NB4 (cell line): ENCODE measurements at places on chromosomes 1 and 21.

DNA sequence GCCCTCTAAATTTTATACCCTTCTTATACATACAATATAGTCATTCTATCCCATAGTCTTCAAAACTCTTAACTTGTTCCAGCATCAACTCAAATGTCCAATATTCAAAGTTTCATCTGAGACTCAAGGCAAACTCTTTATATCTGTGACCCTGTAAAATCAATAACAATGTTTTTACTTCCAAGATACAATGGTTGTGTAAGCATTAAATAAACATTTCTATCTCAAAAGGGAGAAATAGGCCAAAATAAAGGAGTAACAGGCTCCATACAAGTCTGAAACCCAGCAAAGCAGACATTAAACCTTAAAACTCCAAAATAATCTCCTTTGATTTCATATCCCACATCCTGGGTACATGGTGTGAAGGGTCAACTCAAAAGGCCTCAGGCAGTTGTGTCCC, 1299.1 kb downstream of the MRPL39 start:
- no peak for DNase-seq

GRCh38 chr1:223143537-223144248, 645 bp upstream of the TLR5 start:
- DNase-seq = peak; percentile 72

GRCh38 chr1:115336741-115337140, 1.3 kb downstream of the NGF start:
- no peak for DNase-seq

- peak; percentile 4 for DNase-seq
Measured at GRCh38 chr1:92705446-92705845, 79.5 kb downstream of the EVI5 start.

DNA sequence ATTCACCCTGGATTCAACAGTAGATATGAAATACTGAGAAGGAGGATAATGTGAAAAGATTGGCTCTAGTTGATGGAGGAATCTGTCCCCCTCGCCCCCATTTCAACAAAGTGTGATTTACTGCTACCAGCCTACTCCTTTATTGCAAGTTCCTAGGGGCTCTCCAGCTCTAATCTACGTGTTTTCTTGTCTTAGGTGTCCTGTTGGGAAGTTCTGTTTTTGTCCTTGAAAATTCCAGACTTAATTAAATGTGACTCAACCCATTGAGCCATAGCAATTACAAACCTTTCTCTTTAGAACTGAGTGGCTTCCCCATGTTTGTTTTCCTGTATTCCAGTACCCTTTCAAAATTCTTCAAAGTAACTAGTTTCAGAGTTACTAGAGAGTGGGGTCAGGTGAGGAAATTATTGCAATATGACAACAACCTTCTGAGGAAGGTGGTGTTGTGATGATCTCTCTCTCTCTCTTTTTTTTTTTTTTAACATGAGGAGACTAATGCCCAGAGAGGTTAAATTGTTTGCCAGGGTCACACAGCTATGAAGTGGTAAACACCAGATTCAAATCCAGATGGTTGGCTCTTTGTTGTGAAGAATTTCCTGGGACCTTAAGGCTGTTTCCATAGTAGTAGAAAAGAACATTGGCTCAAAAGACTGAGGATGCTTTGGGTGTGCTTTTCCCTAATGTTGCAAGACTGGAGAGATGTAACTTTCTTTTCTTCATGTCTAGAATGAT, 3.5 kb downstream of the RGL1 start:
- DNase-seq = no peak

GRCh38 chr1:236992449-236992848, 11.8 kb downstream of the MT1HL1 start:
- DNase-seq = no peak

- DNase-seq = no peak
Measured at GRCh38 chr1:28796352-28797211, 15.4 kb upstream of the OPRD1 start.

DNA sequence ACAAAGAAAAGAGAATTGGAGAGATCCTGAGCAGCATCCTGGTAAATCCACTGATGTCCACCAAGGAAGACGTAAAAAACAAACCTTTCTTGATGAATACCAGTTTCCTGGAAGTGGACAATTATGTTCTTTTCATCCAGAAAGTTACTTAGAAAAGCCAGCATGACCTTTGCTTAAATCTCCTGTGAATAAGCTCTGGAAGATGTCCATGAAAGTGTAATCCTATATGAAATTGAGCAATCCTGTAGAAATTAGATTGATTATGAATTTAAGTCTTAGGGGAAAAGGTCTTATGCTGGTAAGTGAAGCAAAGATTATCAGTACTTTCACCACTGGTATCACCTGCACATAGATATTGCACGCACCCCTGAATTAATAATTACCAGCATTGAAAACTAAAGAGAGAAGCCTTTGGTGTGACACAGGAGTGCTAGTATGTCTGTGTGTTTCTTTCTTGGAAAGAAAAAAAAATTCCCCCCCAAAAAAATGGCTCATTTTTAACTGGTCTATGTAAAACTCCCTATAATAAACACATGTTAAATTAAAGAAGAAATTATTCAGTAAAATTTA, 164.5 kb upstream of the LHX8 start:
- no peak for DNase-seq

GRCh38 chr21:27306206-27306605, 339.3 kb upstream of the ADAMTS5 start:
- DNase-seq = no peak

DNA sequence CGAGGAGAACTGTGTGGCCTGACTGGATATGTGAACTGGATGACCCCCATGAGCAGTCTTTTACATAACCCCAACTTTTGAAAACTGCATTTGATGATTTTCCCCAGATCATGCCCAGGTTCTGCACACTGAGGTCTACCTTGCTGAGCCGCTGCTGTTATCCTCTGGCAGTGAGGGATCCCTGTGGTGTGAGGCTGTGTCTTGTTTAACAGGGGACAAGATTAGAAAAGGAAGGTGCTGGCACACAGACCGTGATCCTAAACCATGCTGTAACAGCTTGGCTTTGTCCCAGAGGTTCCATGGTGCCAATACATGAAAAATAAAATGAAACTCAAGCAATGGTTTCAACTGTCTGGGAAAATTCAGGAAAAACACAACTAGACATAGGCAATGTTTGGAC, 134.2 kb downstream of the ZZZ3 start:
- DNase-seq = no peak

- no peak for DNase-seq
Measured at GRCh38 chr1:208880433-208881100, 636.4 kb upstream of the PLXNA2 start.

DNA sequence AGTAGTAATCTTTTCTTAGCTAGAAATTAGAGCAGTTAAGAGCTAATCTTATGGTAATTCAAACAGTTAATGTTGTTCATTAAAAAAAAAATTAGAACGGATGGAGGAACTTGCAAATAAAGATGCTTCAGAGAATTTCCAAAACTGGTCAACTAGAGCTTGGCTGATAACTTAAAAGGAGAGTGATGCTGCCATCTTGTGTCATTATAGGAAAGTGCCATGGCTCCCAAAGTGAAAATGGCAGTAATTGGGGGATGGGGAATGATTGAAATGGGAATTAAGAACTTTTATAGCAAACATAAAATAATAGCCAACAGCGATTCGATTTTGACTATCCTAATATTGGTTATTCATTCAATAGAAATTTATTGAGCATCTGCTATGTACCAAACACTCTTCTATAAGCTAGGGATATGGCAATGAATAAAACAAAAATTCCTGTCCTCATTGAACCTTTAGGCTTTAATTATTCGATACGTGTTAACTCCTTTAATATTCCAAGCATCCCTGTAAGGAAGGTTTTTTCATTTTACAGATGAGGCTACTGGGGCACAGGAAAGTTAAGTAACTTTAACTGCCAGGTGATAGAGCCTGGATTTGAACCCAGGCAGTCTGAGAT, 5.7 kb upstream of the PLPP3 start:
- peak; percentile 46 for DNase-seq

DNA sequence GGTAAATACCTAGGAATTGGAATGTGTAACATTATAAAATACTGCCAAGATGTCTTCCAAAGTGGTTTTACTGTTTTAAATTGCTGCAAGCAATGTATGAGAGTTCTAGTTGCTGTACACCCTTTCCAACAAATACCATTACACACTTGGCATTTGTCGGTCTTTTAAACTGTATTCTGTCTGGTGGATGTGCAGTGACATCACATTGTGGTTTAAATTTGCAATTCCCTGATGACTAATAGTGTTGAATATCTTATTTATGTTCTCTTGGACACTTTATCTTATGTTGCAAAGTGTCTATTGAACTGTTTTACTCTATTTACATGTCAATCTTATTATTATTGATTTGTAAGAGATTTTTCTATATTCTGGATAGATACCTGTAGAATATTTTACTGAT, 561.2 kb upstream of the B3GALT2 start:
- no peak for DNase-seq

- DNase-seq = no peak
Measured at GRCh38 chr1:77975386-77975785, 3.5 kb downstream of the FUBP1 start.

- no peak for DNase-seq
Measured at GRCh38 chr21:41719691-41720090, 47.2 kb downstream of the RIPK4 start.

DNA sequence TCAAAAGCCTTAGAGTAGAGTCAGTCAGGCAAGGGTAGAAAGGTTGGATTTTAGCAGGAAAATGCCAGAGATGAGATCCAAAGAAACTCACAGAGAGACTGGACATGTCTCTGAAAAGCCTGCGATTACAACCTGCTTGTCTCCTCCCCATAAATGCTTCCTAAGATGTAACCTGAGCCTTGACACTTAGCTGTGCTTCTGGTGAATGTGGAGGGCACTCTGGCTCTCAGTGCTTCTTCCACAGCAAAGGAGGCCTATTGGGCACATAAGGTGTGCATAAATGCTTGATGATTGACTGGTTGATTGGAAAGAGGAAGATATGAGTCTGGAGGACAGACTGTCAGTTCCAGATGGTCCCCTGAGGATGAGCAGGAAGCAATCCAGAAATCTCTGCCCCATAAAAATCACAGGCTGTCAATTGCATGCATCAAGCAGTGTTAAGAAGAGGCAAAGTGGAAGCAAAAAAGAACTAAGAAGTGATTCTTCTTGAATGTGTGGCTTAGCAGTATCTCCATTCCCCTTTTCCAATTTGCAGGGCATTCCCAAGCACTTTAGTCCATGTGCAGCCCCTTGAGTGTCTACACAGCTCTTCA, 236.2 kb upstream of the RRP15 start:
- no peak for DNase-seq

DNA sequence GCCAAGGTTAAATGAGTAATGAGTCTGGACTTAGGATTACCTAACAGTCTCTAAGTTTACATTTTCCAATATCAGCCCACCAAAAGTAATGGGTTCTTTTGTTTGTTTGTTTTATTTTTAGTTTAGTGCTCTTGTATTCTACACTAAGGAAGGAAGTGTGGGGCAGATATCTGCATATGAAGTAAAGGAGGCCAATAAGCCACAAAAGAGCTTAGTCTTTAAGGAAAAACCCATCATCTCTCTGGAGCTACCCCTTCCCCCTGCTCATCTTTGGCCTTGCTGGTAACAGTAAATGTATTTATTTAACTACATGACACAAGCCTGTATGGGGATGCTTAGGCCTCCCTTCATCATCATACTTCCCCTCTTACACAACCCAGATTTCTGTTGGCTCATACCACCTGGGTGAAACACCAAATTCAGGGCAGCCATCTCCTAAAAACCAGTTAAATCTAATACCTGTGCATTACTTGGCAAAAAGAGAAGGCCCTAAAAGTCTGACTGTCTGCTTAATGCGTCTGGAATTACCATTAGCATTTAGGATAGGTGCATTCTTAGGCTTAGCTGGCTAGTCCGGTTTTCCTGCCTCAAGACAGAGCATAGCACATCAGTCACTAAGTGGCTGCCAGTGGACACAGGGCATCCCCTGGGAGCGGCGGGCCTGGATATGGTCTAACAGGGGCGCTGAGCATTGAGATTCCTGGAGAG, 96.8 kb upstream of the ADGRL2 start:
- no peak for DNase-seq

DNA sequence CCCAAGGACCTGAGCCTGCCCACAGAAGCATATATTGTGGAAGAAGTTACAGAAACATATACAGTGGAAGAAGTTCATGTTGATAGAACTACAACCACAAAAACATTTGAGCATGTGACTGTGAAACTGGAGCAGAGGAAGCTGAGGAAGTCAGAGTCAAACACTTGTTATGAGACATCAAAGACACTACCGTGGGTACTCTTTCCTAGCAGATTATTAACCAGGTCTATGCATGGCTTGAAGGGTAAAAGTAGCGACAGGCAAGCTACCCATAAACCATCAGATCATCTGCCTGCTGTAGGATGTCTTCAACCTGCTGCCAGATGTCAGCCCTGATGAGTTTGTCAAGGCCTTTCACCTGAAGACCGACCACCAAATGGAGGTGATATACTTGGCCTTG, 35.8 kb downstream of the IVNS1ABP start:
- no peak for DNase-seq

DNA sequence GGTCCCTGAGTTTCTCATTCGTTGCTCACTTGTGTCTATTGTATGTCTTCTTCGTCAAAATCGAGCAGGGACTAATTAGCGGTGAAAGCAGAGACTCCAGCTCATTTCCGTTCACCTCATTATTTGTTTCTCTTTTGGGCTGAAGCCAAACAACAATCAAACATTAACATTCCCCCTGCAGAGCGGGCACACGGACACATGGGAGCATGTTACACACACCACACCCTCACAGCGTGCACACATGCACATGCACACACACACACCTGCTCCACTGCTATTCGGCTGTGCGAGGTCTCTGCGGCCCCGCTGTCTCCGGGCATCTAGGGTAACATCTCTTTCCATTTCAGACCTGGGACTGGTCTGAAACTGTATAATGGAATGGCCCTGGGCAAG, 58.5 kb upstream of the LRRC8D start:
- DNase-seq = no peak

GRCh38 chr1:209191262-209191634, 392.3 kb upstream of the CAMK1G start:
- DNase-seq = no peak

GRCh38 chr1:24235921-24236788, 49.1 kb upstream of the IFNLR1 start:
- DNase-seq = no peak

GRCh38 chr21:33870768-33871167, 44.8 kb downstream of the ATP5PO start:
- no peak for DNase-seq

DNA sequence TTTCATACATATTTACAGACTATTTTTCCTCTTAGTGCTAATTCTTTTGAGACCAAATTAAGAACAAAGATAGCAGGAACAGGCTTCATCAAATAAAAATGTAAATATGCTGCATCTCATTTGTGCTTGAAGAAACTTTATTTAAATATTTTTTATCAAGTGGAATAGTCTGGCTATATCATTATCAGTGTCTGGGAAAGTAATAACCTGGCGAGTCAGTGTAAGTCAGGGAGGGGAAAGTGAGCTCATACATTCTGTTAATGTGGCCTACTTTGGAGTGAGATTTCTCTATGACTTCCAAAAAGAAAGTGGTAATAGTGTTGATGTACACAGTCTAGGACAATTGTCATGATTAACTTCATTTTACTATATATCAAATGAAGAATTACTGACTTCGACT, 1045.1 kb downstream of the ADGRL2 start:
- DNase-seq = no peak

GRCh38 chr21:19853061-19853460, 1145.1 kb upstream of the NCAM2 start:
- DNase-seq = no peak

- DNase-seq = no peak
Measured at GRCh38 chr1:27380766-27381733, 2.1 kb downstream of the CD164L2 start.

- no peak for DNase-seq
Measured at GRCh38 chr1:215748431-215748830, 181.3 kb downstream of the KCTD3 start.

GRCh38 chr1:157969697-157970485, 23.6 kb upstream of the KIRREL1 start:
- peak; percentile 42 for DNase-seq

GRCh38 chr21:27423906-27424595, 457.2 kb upstream of the ADAMTS5 start:
- DNase-seq = no peak
